ENCODE measurements at places on chromosomes 6 and 20. TPM values are rescaled to one million over a fixed set of nuclear protein-coding genes. Genes with fewer than 3 reads are reported as not detected.

Gene C6orf15
- not detected for total RNA-seq

Gene KCNG1
- total RNA-seq = 16.0 TPM

GRCh38 chr6:6332811-6333244 lies 12.4 kb upstream of the F13A1 start:
- no peak for DNase-seq

Gene ATP9A
- 6.4 TPM for total RNA-seq

Gene MDFI
- total RNA-seq = 38.5 TPM

- DNase-seq = no peak
These were observed 51.9 kb downstream of the VGLL2 start for GRCh38 chr6:117317261-117317660.

Data from H1 (cell line).